ENCODE measurements at places on chromosomes 3 and 15. TPM values are rescaled to one million over a fixed set of nuclear protein-coding genes. Genes with fewer than 3 reads are reported as not detected.

AADAC gene
- not detected for total RNA-seq

SEMA7A gene
- total RNA-seq = 27.8 TPM

GOLGA8H gene
- not detected for total RNA-seq

GOLGA6D gene
- not detected for total RNA-seq

ELL3 gene
- 1.7 TPM for total RNA-seq

STRIT1 gene
- not detected for total RNA-seq
